T-helper 2 cell treated with Interferon-gamma antibody and Interleukin-4, amounts not matched to agents 100 ng/mL and 5 ng/mL, for 36 hours (primary cell): ENCODE measurements at places on chromosomes 3 and 15. TPM values are rescaled to one million over a fixed set of nuclear protein-coding genes. Genes with fewer than 3 reads are reported as not detected.

SCAMP2 gene
- total RNA-seq = 132 and 135 TPM in 2 replicates

RAP2B gene
- 24.8 and 25.5 TPM in 2 replicates for total RNA-seq

FBXW12 gene
- total RNA-seq = not detected in 2 replicates

KBTBD13 gene
- not detected in 2 replicates for total RNA-seq

EOMES gene
- total RNA-seq = 4.8 and 5.1 TPM in 2 replicates

STRC gene
- total RNA-seq = 0.36 and 0.48 TPM in 2 replicates

LPP gene
- 79.6 and 86.1 TPM in 2 replicates for total RNA-seq

STOML1 gene
- 9.8 and 11.5 TPM in 2 replicates for total RNA-seq

ARNT2 gene
- total RNA-seq = 0.23 TPM in 1 of 2 replicates, not detected in the other

ZNF445 gene
- total RNA-seq = 25.6 and 25.7 TPM in 2 replicates

TMEM45A gene
- 0.32 and 0.68 TPM in 2 replicates for total RNA-seq

SNUPN gene
- total RNA-seq = 39.6 and 43.0 TPM in 2 replicates

LSG1 gene
- total RNA-seq = 47.2 and 49.6 TPM in 2 replicates

FMN1 gene
- total RNA-seq = 0.07 and 0.09 TPM in 2 replicates

ZIC4 gene
- not detected in 2 replicates for total RNA-seq

FGF12 gene
- total RNA-seq = not detected in 2 replicates

TNFAIP8L3 gene
- 0.18 and 0.23 TPM in 2 replicates for total RNA-seq

NUP210 gene
- 194 and 198 TPM in 2 replicates for total RNA-seq

MUC20 gene
- 5.3 and 5.4 TPM in 2 replicates for total RNA-seq

UBXN7 gene
- total RNA-seq = 47.9 and 49.7 TPM in 2 replicates

EXOSC7 gene
- 54.6 and 57.5 TPM in 2 replicates for total RNA-seq

FILIP1L gene
- 5.0 and 5.5 TPM in 2 replicates for total RNA-seq

ALDH1A2 gene
- 0.32 TPM in 1 of 2 replicates, not detected in the other for total RNA-seq

ITGA11 gene
- 0.64 and 1.0 TPM in 2 replicates for total RNA-seq

AP3B2 gene
- not detected in 2 replicates for total RNA-seq

DAZL gene
- 0.07 TPM in 1 of 2 replicates, not detected in the other for total RNA-seq

SERPINI1 gene
- 1.4 and 2.1 TPM in 2 replicates for total RNA-seq

DLL4 gene
- not detected in 2 replicates for total RNA-seq

CCR2 gene
- total RNA-seq = 19.8 and 19.9 TPM in 2 replicates

ARGFX gene
- total RNA-seq = not detected in 2 replicates
